Cortex of kidney (tissue), 1 donor: ENCODE measurements at places on chromosomes 7 and 10.

DNA sequence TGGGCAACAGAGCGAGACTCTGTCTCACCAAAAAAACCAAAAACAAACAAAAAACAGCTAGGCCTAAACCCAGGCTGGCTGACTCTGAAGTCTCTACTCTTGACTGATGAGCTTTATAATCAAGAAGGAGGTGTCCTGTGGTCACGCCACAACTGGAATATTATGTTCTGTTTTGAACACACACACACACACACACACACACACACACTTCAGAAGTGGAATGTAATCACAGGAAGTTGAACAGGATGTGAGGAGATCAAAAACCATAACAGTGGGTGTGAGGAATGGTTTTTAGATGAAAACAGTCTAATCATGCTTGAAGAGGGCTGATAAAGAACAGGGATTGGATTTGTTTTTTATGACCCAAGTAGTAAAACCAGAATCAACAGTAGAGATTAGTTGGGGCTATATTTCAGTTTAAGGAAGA lies 51.1 kb upstream of the IL6 start:
- DNase-seq: no peak

DNA sequence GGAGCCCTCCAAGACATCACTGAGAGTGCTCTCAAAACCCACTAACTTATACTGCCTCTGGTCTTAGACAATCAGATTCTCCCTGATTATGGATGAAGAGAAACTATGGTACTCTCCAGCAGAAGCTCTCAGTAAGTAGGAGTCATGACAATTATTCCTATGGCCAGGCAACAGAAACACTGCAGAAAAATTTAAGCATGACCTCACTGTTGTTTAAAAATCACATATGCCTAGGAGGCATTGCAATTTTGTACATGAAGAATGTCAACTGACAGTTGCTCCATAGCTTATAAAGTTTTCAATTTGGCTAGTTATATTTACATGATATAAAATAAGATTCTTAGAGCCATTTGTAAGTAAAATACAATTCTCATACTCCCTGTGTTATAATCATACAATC lies 105.9 kb upstream of the LSM8 start:
- no peak for DNase-seq

- DNase-seq: no peak
Observed at GRCh38 chr10:103980288-103980906, 13.5 kb downstream of the SLK start.

DNA sequence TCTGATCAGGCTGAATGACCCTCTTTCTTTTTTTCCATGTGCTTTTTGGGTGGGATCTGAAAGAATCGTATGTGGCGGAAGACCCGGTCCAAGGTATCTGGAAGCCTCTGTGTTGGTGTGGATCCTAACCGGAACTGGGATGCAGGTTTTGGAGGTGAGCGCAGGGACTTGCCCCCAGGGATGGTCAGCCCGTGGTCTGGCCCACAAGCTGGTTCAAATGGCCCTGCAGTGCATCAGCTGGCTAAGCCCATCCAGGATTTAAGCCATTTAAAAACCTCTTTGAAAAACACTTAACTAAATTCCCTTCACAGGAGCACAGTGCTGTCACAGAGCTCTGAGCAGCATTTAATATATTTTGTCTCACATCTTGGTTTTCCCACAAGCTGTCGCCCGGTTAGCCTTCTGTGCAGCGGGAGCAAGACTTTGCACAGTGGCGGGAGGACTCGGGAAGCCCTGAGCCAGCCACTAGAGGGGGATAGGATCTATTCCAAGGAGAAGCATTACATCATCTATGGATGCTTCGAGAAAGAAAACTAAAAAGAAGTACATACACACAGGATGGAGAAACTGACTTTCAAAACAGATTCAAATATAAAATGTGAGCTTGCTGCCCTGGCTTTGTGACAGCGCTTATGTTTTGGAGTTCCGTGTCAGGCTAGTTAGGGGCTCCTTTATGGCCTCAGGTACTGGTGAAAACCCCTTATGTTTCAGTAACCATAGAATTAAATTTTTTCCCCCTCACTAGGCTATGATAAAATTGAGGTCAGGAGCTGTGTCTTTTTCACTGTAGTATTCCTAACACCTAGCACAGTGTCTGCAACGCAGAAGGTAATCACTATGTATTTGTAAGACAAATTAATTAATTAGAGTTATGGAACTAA lies 11.3 kb downstream of the CPA2 start:
- no peak for DNase-seq

DNA sequence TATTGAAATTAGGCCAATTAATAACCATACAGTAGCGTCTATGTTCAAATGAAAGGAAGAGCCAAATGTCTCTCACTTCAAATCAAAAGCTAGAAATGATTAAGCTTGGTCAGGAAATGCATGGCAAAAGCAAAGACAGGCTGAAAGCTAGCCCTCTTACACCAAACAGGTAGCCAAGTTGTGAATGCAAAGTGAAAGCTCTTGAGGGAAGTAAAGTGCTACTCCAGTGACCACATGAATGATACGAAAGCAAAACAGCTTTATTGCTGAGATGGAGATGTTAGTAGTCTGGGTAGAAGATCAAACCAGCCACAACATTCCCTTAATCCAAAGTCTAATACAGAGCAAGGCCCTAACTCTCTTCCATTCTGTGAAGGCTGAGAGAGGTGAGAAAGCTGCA lies 123.8 kb downstream of the TEX36 start:
- no peak for DNase-seq

- no peak for DNase-seq
Observed at GRCh38 chr10:128018236-128018635, 108.0 kb downstream of the MKI67 start.

DNA sequence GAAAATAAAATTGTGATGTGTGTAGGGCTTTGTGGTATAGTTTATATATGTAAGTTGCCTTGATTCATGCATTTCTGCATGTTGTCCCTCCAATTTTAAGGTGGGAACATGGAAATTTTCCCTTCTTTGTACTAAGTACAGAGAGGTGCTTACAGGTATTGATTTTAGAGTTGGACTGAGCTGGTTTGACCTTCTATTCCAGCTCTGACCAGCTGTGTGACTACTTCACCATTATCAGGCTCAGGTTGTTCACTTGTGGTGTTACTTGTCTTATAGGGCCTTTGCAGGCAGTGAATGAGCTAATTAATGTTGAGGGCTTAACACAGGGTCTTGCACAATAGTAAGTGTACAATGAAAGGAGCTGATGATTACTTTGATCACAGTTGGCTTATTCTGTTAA lies 16.3 kb downstream of the ZNF804B start:
- no peak for DNase-seq

- no peak for DNase-seq
Observed at GRCh38 chr10:75231672-75232581, 3.8 kb downstream of the COMTD1 start.

DNA sequence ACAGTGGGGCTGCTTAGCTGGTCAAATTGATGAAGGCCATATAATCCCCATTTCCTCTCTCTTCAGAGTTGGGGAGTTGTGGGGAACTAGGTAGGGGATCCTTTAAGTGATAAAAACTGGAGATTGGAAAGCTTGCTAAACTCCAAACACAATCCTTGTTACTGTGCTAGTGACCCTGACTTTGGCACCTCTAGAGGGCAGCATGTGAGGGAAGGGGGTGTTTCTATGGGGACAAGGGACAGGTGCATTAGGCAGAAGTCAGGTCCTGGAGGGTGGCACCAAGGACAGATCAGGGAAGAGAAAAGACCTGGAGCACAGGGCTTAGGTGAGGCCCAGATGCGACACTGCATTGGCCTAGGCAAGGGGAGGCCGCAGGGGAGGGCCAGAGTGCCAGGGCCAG lies 66.9 kb downstream of the CDHR3 start:
- no peak for DNase-seq

DNA sequence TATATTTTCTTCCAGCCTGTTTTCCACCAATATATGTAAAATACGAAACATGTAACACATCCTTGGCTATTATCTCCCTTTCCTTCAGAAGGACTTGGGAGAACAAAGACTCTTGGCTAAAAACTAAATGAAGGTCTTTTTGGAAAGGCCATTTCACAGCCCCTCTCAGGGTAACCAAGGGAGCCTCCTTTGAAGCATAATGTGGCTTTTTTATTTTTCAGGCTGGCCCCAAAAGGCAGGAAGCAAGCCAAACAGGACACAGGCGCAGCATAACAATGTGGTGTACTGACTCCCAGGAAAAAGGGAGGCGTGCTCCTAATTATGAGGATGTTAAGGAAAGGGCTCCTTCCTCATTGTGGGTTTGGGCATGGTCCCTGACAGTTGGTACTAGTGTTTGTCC lies 30.3 kb upstream of the CCSER2 start:
- DNase-seq: no peak

GRCh38 chr10:4329225-4329624 lies 496.8 kb upstream of the AKR1E2 start:
- DNase-seq: no peak

DNA sequence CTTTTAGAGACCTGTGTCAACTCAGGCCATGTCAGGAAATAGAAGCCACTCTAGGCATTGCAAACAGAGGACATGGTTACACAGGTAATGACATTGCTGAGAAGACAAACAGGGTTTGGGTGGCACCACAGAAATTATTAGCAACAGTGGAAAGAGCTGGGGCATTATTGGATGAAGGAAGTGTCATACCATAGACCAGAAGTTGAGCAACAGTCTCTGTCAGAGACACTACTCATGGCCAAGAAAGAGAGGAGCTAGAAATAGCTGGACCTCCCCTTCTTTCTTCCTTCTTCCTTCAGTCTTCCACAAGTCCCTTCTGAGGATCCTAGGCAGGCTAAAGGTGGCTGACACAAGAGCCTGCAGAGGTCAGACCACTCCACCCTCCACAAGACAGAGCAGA lies 4.2 kb upstream of the LIPA start:
- no peak for DNase-seq

DNA sequence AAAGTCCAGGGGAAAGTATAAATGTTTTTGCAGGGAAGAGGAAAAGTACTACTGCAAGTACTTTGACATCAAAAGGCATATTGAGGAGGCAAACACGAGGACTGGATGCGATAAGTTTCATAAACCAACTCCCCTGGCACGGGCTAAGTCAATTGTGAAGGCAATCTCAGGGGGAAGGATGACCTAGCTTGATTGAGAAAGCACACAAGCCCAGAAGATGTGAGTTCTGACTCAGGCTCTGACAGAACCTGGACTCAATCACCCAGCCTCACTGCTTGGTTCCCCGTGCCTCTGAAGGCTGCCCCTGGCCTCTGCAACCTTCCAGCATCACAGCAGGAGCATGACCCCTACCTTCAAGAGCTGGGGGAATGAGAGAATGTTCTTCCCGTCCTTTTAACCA lies 93.2 kb upstream of the ZNF438 start:
- no peak for DNase-seq

DNA sequence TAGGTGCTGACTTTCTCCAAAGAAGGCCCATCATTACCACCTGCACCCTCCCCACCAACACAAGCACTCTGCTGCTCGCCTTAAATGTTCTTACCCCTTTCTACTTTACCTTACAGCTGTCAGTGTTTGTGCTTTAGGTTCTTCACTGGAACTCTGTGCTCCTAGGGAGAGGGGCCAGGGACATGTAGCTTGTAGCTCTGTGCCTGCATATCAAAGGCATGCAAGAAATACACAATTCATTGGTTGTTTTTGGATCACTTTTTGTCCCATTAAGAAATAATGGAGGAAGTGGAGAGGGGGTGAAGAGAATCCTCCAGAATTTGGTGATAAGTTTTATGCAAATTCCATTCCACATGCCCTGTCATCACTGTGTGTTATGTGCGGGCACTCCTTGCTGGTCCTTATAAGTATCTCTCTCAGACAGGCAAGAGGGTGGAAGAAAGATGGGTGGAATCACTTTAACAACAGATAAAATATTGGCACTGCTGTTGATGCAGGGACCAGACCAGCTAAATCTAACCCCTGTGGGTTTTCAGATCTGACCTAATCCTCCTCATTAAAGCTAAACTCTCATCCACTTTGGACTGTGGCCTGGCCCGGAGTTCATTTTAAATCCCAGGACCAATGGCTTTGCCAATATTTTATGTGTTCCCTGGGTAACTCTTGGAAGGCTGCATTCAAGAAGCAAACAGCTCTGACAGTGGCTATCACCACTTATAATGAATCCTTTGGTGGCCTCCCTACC lies 375.8 kb upstream of the NFE2L3 start:
- no peak for DNase-seq

DNA sequence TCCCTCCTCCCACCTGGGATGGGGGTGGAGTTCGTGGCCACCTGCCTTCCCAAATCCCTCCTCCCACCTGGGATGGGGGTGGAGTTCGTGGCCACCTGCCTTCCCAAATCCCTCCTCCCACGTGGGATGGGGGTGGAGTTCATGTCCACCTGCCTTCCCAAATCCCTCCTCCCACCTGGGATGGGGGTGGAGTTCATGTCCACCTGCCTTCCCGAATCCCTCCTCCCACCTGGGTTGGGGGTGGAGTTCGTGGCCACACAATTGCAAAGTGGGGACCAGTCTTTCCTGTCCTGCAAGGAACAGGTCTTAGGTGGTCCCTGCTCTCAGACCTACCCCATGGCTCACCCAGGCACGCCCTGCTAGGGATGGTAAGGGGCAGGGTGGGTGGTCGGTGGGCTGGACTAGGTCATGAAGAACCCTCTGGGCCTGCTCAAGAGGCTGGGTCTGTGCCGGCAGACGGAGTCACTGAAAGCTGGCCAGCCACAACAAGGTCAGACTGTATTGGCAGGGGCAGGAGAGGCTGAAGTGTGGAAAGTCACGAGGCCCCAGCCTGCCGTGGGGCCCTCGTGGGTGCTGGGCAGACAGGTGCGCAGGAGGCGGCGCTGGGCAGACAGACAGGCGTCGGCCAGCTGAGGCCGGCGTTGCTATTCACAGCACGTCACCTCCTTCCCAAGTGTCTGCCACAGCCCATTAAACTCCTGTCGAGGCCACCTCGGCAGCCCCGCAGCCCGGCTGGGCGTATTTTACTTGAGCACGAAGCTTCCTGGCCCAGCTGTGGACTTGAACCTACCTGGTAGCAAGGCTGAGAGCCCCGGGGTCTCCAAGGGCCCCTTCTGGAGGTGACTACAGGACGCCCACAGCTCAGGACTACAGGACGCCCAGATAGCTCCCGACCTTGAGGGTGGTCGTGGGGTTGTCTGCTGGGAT lies 4.1 kb downstream of the KNDC1 start:
- no peak for DNase-seq

GRCh38 chr10:9992661-9993060 lies 1025.0 kb upstream of the CELF2 start:
- no peak for DNase-seq

- DNase-seq: no peak
Observed at GRCh38 chr7:94973844-94974243, 66.5 kb downstream of the PPP1R9A start.

GRCh38 chr7:139960157-139960556 lies 102.6 kb downstream of the PARP12 start:
- no peak for DNase-seq
